SIG-M5 (cell line): ENCODE measurements at places on chromosomes 7 and 10.

GRCh38 chr7:129831424-129832058 lies 121.2 kb downstream of the UBE2H start:
- DNase-seq = no peak

DNA sequence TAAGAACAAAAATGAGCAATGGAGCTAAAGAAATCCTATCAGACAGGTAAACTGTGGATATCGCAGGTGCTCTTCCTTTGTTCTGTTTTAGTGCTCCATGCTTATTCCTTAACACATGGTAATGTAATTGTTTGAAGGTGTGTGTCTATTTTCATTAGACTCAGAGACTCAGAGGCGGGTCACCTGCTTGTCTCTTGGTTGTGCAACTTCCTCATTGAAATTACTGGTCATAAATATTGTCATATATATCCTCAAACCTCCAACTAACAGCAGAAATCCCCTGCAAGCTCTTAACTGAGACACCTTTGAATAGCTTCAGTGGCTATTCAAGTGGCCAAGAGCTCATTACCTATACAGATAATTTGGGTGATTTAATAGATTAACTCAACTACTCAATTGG lies 177.2 kb downstream of the PTN start:
- no peak for DNase-seq

DNA sequence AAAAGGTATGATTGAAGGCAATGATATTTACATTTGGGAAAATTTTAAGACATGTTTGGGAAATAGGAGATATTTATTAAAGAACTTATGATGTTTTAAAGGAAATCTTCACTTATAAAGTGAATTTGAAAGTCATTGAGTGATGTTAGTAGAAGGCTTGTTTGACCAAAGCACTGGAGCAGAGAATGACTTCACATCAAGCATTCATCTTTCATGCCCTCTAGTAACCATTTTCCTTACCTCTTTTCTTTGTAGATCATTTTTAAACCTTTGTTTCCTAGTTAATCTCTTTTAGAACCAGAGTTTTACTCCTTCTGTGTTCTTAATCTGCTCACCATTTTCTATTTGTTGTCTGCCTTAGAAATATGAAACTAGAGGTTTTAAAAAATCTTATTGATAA lies 111.3 kb upstream of the FOXP2 start:
- DNase-seq = no peak

- DNase-seq = no peak
Measured at GRCh38 chr10:58486821-58487220, 25.9 kb upstream of the BICC1 start.

- DNase-seq = no peak
Measured at GRCh38 chr7:106766551-106766950, 98.5 kb upstream of the PIK3CG start.

- no peak for DNase-seq
Measured at GRCh38 chr7:16436306-16436705, 15.0 kb upstream of the CRPPA start.

- DNase-seq = no peak
Measured at GRCh38 chr7:41640487-41640886, 62.4 kb downstream of the INHBA start.

DNA sequence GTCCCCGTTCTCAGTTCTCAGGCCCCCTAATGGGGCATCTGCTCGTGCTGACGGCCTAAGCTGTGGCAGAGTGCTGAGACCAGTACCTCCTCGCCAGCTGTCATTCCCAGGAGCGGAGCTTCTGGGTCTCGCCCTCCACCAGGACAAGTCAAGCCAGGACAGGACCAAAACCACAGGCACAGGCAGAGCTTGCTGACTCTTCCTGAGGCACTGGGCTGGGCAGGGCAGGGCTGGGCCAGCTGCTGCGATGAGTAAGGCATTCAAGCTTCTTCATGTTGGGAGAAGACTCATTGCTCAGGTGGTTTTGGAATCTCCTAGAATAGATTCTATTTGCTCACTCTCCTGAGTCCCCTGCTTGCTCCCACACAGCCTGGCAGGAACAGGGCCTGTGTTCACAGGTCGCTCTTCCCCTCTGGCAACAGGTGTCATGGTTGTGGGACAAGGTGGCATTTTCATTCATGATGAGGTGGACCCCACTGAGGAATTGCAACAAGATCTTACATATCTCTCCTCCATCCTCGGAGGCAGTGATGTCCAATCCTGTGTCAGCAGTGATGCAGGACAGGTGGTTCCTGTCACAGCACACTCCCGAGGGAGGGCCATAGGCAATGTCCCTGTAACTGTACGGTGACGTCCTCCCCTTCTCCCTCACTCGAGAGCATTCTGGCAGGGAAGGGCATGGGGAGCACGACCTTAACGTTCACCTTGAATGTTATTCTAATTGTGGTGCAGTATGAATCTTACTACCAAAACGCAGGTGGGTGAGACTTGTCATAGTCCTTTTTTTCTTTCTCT lies 17.0 kb upstream of the SH3PXD2A start:
- DNase-seq = no peak

- no peak for DNase-seq
Measured at GRCh38 chr10:127146661-127147060, 49.7 kb downstream of the INSYN2A start.

- no peak for DNase-seq
Measured at GRCh38 chr7:122467661-122468449, 163.3 kb upstream of the FEZF1 start.

DNA sequence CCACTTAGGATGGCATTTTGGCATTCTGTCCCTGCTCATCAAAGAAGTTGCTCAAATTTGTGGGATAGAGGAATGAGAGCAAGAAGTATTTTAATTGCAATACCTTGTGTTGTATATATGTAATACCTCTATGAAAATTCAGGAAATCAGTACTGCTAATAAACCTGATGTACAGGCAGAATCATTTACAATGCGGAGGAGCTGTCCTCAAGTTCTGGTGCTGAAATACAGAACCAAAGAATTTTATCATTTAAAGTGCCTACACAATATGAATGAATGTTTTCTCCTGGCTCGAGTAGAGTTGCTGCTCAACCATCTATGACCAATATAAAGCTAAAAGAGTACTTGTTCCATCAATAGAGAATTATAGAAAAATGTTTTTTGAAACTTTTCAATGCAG lies 305.8 kb downstream of the PLXNA4 start:
- no peak for DNase-seq

DNA sequence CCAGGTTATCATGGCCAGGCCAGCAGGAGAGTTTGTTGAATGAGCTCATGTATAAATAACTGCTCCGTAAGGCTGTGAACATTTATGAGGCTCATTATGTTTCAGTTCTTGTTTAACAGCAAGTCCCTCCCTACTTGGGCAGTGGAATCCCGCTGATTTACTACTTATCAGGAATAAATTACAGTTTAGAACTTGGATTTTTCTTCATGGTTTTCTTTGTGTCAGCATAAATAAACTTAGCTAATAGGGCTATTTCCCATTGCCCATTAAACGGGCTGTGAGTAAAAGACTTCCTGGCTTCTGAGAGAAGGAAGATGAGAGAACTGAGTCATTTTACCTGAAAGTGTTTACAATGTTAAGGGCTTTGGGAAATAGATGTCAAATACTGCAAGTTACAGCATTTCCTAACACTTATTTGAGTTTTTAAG lies 701.6 kb upstream of the ANKRD30A start:
- DNase-seq = no peak

DNA sequence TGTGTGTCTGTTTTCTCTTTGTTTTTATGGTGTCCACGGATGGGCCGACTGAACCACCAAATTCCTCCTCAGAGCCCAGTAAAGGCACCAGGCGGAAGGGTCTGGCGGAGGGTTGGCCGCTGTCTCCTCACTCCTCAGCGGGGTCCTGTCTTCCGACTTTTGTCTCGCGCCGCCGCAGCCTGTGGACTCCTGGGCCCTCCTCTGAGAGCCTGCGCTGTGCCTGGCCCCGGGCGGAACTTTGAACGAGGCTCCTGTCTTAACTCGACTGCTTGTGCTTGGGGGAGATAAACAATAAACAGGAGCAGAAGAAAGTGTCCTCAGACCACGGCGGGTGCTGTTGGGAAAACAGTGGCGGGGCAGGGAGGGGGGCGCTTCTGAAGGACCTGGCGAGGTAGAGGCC lies 2.2 kb upstream of the FAM20C start:
- DNase-seq = no peak

GRCh38 chr7:148121401-148121800 lies 469.2 kb upstream of the C7orf33 start:
- no peak for DNase-seq

DNA sequence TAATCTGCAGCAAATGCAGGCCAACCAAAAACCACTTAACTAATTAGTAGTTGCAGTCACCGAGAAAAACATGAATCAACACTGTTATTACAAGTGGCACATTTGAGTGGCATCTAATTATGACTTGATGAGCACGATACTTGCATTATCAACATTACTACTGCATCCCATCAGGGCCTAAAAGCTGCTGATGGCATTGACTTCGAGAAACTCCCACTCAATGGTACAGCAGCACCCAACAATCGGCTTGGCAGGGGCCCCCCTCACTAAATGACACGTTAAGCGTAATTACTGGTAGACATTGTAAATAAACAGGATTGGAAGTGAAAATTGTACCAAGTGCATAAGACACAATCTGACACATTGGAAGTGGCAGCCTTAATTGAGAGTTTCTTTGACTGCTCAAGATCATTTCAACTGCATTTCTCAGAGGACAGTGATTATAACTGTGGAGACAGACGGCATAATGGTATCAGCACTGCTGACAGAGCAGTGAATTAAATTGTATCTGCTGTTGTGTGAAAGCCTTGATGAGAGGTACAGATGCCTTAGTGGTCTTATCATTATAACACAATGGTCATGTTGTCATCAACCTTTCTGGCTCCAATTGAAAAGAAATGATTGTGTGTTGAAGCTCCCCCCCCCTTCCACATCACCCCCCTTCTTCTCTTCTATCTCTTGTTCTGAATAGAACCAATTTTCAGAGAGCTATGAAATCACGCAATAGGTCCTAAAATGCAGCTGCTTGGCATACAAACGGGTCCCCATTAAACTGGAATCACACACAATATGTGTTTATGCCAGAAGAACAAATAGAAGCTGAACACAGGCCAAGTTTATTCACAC lies 43.4 kb downstream of the SHTN1 start:
- no peak for DNase-seq

DNA sequence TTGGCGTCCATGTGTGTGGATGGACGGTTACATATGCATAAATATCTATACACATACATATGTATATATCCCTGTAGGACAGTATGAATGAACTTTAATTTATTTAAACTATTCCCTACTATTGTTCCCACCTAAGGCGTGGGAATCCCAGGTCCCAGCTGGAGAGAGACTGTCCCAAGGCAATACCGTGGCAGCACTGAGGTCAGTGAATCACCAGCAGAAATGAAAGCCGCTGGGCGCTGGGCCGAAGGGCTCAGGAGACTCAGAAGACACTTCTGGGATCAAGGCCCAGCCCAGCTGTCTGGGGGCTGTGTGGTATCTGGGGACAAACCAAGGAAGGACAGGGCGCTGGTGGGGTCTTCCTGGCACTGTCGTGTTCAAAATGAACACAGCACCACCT lies 49.6 kb upstream of the MYL10 start:
- no peak for DNase-seq

DNA sequence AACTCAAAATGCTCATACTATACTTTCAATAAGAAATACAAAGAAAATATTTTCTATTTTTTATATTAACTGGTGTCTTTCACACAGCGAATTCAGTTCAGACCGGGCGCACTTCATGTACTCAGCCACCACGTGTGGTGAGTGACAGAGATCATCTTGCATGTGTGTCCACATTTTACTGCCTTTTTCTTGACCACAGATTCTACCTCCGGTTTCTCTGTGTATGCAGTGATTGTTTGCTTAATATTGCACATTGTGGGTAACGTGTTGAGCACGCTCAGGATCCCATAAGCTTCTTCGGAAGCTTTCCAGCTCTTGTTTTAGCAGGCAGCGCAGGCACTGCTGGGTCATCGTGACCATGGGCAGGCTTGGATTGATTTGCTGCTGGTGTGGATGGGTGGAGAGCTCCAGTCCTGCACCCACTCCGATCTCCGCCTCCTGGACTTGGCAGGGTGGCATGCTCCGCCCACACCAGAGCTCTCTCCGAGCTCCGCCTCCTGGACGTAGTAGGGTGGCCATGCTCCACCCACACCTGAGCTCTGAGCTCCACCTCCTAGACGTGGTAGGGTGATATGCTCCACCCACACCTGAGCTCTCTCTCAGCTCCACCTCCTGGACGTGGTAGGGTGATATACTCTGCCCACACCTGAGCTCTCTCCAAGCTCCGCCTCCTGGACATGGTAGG lies 253.3 kb downstream of the DIP2C start:
- DNase-seq = no peak

DNA sequence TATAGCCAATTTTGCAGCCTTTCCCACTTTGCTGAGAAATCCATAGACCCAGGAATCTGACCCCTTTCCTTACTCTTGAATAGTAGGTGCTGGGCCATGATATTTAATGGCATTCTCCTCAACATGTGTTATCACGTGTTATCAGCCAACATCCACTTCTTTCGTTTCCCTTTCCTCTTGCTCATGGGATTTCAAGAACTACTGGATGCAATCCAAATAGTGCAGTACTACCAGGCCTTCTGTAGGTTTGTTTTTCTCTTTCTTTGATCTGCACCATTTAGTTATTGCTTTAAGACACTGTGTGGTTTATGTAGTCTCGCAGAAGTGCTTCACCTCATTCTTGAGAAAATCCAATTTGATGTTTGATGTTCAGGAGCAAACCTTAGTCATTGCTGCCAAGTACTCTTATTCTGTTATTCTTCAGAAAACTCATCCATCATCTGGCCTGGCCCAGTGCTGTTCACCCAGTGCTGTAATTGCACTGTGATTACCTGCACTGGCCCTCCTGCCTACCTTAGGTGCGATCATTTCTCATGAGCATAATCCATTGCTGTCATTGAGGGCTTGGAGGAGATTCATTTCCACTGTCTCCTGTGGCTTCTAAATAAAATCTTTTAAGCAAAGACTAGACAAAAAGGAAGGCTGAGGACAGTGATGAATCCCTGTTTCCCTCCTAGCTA lies 315.3 kb downstream of the BMPER start:
- DNase-seq = no peak

DNA sequence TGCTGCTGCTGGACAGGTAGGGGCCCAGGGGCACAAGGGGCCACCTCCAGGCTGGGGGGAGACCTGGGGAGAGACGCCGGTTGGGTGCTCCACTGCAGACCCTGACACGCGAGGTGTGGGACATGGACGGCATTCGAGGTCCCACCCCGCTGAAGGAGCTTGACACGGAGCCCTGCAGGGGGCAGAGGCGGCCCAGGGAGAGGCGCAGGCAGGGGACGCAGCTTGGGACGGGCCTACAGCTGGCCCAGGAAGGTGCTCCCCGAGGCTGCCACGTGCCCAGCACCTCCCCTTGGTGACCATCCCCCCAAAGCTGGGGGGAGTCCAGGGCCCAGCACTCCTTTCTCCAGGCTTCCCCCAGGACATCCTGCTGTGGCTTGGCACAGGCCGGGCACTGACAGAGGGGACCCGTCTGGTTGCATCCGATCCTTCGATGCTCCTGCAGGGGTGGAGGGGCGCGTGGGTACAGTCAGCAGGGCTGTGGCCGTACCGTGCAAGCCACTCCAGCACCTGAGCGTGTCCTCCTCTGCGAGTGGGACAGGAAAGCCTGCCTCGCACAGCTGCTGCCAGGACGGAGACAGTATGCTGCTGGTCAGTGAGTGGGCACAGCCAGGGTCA lies 174.4 kb downstream of the ELFN1 start:
- DNase-seq = no peak
